ENCODE measurements at places on chromosomes 16 and 17.

GRCh38 chr16:68009157-68009735 is 6.5 kb downstream of the DPEP2NB start:
- no peak for DNase-seq

DNA sequence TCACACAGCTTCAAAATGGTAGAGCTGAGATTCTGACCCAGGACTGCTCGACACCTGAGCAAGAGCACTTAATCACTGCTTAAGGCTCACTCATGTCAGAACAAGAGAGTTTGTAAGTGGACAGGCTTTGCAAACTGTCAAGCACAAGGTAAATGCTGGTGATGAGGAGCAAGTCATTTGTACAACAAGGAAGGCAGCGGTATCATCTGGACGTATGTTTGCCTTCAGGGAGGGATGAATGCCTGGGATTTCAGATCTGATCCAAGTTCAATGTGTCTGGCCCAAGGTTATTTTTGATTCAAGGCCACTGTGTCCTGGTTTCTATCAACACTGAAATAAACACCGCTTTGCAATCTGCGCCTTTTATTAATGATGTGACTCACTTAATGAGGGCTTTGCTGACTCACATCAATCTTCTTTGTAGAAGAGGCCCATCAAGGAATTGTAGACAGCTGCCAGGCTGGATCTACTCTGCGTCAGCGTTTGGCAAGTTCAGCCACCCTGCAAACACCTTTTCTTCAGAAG is 174.4 kb upstream of the HS3ST3A1 start:
- DNase-seq: no peak

- DNase-seq: no peak
Measured at GRCh38 chr17:71117466-71117865, 948.1 kb downstream of the KCNJ2 start.

GRCh38 chr16:69386596-69386995 is 789 bp upstream of the TERF2 start:
- DNase-seq: no peak

GRCh38 chr17:80153004-80153403 is 6.1 kb upstream of the EIF4A3 start:
- no peak for DNase-seq

DNA sequence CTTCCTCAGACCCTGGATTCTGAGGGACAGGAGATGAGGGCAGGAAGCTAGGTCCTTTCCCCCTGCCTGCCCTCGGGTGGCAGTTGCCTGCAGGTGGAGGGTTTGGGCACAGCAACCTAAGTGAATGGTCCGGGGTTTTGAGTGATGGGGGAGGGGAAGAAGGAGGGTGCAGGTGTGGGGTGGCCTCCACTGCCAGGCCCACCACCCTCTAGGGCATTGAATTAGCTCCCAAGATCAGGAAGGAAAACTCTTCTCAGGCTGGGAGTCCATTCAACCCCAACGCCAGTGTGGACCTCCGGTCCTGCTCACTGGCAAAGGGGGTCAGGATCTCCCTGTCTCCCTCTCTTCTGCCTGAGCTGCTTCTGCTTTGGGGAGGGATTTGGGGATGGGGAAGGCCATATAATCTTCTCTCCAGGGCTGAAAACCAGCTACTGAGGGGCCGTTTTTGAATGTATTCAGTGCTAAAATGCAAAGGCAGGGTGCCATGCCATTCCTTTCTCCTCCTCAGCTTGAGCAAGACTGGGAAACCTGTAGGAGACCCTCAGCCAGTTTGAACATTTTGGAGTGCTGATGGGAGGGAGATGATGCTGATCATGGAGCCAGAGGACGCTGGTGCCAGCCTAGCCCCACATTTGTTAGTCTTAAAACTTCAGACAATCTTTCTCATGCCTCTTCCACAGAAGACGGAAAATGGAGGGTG is 18.8 kb downstream of the GRB7 start:
- DNase-seq: no peak

DNA sequence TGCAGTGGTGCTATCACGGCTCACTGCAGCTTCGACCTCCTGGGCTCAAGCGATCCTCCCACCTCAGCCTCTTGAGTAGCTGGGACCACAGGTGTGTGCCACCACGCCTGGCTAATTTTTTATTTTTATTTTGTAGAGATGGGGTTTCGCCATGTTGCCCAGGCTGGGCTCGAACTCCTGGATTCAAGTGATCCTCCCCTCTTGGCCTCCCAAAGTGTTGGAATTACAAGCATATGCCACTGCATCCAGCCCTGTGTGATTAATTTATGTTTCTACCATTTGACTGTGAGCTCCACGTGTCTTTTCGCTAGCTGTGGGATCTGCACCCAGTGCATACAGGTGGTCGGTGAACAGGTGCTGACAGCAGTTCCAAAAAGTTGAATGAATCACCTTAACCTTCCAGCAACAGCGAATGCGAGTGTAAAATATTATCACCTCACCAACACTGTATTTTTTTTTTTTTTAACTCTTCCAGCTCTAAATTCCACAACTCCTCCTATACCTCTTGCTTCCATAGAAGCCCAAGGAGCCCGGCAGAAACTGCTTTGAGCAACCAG is 484 bp upstream of the NUDT7 start:
- peak; percentile 1 for DNase-seq

GRCh38 chr17:36498560-36499300 is 12.2 kb downstream of the ZNHIT3 start:
- no peak for DNase-seq

GRCh38 chr16:3938843-3939624 is 58.5 kb upstream of the CREBBP start:
- DNase-seq: peak; percentile 29

DNA sequence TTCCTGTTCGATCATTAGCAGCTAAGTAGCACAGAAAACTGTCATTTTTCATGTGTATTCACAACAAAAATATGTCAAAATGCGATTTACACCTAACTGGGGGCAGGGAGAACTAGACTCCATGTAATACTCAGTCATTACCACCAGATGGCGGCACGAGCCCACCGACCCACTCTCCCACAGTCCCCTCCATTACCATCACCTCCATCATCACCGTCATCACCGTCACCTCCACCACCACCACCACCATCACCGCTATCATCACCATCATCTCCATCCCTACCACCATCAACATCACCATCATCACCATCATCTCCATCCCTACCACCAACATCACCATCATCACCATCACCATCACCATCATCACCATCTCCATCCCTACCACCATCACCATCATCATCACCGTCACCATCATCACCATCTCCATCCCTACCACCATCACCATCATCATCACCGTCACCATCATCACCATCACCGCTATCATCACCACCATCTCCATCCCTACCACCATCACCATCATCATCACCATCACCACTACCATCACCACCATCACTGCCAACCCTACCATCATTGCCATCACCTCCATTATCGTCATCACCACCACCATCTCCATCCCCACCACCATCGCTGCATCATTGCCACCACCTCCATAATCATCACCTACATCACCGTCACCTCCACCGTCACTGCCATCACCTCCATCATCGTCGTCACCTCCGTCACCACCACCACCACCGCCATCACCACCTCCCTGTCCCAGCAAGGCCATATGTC is 14.4 kb downstream of the NDUFAF8 start:
- DNase-seq: peak; percentile 51

GRCh38 chr17:35791681-35792350 is 3.6 kb downstream of the MMP28 start:
- DNase-seq: no peak
